ENCODE measurements at places on chromosomes 4 and X.

GRCh38 chr4:80422727-80423404, 87.3 kb downstream of the CFAP299 start:
- DNase-seq = no peak

DNA sequence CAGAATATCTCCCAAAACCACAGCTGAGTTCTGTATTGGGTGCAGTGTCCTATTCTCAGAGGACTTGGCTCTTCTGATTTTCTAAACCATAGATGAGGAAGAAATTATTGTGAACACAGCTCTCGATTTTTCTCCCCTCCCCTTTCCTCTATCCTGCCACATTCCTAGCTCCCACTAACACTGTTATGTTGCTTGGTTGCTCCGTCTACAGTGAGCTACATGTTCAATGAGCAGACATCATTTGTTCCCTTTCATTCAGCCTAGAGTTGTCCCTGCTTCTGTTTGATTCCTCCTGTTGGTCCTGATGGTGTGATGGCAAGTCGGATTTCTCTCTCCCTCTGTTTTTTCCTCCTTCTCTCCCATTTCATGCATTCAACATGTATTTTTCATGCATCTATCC, 65.9 kb downstream of the DIPK2B start:
- no peak for DNase-seq

DNA sequence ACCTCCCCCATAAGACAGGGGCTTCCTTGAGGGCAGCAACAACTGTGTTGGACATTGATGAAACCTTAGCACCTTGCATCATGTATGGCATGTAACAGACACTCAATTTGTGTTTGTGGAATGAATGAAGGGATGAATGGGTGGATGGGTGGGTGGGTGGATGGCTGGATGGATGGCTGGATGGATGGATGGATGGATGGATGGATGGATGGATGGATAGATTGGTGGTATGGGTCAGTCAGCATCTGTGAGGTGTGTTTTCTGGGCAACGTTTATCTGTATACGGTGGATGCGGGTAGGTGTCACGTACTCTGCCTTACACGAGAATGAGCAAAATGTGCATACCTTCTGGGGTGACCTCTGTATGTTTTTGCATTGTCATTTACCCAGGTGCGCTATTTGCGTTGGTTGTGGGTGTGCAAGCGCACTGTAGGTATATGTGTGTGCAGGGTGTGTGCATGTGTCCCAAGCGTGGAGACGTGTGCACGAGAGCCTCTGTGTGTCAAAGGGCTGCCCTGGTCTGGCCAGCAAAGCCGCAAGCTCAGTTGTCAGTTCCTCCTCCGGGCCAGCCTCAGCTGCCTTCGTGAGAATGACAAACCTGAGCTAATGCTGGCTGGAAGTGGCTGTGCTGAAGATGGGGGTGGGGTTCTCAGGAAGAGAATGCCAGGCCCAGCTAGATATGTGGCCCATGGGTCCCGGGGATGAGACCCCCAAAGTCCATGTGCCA, 26.5 kb downstream of the ELF4 start:
- no peak for DNase-seq

DNA sequence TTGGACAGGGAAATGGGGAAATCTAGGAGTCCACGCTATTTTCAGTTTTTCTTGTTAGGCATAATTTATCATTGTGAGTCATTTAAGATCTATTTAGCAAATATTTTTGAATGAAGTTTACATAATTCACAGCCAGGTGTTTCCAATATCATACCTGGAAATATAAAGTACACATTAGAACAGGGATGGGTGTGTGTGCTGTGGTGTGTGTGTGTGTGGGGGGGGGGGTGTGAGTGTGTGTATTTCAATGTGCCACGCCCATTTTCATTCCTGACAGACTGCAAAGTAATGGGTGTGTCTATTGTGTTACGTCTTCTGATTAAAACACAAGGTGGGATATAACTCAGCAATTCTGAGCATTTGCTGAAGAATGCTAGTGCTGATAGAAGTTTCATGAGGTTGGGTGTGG, 33.2 kb downstream of the ARHGAP10 start:
- DNase-seq = no peak

- no peak for DNase-seq
Measured at GRCh38 chr4:32140636-32141035, 1420.5 kb downstream of the PCDH7 start.

Measured in NCI-H345 (cell line).